H4 (cell line): ENCODE measurements at places on chromosomes 1 and 21. TPM values are rescaled to one million over a fixed set of nuclear protein-coding genes. Genes with fewer than 3 reads are reported as not detected.

GRCh38 chr1:69055194-69055593 is 512.5 kb upstream of the LRRC7 start:
- no peak for DNase-seq

GRCh38 chr1:170077926-170078325 is 3.4 kb upstream of the KIFAP3 start:
- no peak for DNase-seq

DNA sequence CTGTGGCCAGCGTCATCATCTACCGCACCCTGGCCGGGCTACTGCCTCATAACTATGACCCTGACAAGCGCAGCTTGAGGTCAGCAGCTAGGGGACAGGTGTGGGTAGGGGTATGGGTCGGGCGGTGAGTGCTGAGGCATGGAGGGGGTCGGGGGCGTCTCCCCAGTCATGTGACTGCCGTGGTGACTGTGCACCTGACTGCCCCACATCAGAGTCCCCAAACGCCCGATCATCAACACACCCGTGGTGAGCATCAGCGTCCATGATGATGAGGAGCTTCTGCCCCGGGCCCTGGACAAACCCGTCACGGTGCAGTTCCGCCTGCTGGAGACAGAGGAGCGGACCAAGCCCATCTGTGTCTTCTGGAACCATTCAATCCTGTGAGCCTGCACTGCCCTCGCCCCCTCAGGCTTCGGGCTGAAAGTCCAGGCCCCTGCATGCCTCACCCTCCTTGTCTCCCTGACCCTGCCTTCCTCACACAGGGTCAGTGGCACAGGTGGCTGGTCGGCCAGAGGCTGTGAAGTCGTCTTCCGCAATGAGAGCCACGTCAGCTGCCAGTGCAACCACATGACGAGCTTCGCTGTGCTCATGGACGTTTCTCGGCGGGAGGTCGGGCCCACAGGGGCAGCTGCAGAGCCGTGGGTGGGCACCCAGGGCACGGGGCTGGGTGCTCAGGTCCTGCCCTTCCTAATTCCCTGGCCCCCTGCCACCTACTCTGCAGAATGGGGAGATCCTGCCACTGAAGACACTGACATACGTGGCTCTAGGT is 13.5 kb downstream of the PSRC1 start:
- no peak for DNase-seq

GRCh38 chr1:9385801-9386573 is 93.3 kb downstream of the SPSB1 start:
- no peak for DNase-seq

DNA sequence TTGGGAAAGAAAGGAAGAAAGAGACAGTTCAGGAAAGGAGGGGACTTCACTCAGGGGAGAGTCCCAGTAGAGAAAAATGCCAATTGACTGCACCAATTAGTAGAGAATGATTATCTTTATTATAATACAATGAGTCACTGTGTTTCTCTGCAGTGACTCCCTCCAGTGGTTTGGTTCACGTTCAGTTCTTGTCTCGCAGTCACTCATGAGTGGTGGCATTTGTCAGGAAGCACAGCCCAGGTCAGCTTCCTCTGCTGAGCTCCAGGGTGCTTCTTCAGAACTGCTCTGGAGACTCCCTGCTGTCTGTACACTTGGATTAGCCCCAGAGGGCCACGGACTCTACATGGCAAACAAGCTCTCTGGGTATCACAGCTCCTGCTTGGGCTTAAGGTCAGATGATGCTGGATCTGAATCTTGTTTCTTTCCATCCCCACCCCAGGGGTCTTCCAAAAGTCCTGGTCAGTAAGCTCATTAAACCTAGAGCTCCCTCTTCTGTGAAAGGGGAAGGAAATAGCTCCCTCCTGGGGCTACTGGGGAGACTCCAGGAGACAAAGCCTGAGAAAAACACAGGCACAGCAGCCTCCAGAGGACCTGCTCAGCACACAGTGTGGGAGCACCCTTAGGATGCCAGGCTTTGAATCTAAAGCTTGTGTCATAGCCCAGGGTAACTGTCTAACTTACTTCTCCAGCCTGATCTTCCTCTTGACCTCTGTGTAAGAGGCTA is 619.0 kb downstream of the AJAP1 start:
- DNase-seq: no peak

- DNase-seq: no peak
Measured at GRCh38 chr1:36303650-36304360, 2.4 kb upstream of the SH3D21 start.

DNA sequence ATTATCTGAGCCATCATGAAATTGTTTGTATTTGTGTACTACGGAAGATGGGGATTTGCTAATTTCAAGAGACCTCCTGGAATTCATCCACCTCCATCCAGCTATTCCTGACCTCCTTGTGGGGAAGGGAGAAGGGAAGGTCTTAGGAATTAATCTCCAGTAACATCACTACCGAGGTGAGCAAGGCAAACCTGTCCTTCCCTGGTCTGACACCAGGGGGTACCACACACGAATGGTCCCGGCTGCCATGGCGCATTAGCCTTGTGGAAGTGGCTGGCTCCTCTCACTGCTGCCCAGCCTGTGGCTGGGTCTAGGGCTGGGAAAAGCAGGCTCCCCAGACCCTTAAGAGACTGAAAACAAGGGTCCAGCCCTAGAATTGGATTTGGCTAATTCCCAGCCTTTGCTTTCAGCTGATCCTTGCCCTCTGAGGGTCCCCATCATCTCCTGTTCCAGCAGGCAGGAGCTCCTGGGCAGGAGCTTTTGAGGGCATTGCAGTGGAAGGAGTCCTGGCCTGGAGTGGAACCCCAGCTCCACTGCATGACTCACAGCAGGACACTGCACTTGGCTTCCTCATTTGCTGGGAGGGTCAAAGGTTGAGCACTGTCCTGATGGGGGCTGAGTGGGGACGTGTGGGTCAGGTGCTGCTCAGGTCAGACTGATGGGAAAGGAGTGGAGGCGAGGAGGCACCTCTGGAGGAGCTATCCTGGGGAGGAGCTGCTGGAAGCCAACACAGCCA is 34.8 kb downstream of the RIMS3 start:
- peak; percentile 48 for DNase-seq

DNA sequence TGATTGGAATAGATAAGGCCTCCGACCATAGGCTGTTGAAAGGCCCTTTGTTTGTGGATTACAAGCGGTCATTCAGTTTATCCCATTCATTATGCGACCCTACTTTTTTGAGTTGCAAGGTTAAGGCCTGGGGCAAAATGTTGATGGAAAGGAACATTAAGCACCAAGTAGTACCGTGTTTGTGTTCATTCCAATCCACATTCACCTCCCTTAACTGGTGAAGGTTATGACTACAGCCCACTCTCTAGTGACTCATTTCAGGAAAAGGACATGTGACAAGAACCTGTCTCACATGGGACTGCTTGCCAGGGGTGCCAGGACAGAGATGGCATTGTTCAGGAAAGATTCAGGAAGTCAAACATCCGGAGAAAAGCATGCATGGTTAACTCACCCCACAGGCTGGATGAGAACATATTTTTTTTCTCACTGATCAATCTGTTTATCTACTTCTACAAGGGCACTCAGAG is 81.6 kb downstream of the CD58 start:
- peak; percentile 71 for DNase-seq

Gene UBXN10
- not detected in 2 replicates for total RNA-seq

DNA sequence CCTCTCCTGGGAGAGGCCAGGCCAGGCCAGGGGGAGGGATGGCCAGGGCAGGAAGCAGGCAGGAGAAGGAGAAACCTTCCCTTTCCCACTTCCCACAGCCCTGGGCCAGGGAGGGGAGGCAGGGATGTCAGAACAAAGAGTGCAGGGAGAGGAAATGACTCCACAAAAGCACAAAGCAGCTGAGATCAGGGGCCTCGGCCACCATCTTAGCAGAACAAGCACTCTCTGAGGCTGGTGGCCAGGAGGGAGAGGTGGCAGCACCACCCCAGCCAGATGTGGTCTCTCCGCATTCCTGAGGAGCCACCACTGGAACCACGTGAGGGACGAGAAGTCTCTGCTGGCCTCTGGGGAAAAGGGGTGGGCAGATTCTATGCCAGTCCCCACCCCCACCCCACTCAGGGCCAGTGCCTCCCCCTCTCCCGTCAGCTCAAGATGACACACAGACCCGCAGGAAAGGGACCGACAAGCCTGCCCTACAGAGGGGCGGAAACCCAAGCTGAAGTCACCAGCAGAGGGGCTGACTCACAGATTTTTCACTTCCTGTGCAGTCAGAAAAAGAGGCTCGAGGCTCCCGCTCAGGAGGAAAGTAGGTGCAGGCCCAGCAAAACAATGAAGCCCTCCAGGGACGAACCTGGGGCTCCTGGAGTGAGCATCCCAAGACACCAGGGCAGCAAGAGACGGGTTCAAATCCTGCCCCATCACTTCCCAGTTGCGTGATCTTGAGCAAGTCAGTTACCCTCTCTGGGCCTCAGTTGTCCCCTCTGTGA is 24.1 kb upstream of the ALDH4A1 start:
- peak; percentile 97 for DNase-seq

DNA sequence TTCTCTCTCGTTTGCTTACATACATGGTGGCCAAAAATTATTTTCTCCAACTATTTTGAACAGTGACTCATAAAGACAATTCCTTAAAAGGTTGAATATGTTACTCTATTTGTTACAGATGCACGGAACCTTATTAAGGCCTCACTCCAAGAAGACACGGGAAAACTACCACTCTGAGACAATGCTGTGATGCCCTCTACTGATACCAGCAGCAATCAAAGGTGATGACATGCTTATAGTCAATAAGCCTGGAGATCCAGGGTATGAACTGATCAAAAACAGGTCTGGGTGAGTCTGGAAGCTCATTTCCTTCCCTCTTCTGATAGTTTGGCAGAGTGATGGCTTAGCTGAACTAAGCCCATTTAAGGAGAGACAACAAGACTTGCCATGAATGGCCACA is 563.0 kb downstream of the LRRIQ3 start:
- DNase-seq: no peak
